CD4-positive, alpha-beta T cell treated with Interleukin-12 subunit alpha and Interleukin-12 subunit beta, for 1 hour (primary cell): ENCODE measurements at places on chromosomes 4 and X.

DNA sequence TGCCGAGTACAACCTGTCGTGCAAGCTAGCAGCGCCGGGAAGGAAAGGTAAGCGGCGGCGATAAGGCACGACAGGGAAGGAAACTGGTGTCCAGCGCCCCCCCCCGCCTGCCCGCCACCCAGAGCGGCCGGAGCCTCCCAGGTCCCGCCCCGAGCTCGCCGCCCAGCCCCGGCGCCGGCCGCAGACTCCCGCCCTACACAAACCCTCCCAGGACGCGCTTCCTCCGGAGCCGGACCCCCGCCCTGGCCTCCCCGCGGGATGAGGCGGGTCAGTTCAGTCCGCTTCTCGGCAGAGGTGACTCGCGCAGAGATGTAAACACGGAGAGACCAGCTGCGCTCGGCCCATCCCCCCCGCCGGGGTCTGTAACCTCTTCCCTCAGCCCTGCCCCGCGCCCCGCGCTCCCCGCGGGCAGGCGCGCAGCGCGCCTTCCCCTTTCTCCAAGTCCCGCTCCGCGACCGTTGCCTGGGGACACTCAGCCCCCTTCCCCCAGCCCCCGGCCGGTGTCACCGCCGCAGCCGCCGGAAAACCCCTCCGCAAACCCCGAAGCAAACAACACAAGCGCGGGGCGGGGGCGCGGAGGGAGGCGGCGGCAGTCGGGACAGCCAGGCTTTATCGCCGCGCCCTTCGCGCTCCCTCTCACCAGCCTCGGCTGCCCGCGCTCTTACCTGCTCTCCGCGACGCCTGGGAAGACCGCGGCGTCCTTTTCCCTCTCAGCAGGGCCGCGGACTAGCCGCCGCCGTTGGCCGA, 543 bp downstream of the ELF2 start:
- DNase-seq = peak; percentile 80

GRCh38 chrX:13158911-13159310, 114.5 kb upstream of the FAM9C start:
- DNase-seq = no peak

DNA sequence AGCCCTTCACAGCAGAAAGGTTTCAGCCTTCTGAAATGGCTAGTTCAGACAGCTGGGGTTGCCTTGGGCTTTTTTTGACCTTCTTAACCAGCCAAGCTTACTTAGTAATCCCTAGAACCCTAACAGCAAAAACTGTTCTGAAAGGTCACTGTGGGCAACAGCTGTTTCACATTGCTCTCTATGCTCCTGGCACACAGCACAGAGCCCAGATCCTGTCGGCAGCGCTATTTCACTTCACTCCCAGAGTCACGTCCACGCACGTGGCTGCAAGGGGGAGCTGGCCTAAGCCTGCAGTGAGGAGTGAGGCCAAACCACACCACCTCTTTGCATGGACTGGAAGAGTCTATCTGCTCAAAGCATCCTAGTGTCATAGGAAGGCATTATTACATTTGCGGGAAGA, 32.0 kb upstream of the STS start:
- no peak for DNase-seq

DNA sequence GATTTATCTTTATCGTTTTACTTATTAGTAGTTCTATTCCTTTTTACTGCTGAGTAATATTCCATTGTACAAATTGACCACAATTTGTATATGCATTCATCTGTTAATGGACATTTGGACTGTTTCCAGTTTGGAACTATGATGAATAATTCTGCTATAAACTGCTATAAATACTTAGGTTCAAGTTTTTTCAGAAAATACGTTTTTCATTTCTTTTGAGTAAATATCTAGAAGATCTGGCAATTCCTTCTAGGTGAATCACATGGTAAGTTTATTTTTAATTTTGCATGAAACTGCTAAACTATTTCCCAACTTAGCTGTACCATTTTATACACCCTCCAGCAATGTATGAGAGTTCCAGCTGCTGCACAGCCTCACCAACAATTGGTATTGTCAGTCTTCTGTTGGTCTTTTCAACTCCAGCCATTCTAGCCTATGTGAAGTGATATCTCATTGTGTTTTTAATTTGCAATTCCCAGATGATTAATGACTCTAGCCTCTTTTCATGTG, 22.2 kb downstream of the LIN54 start:
- no peak for DNase-seq
